Activated T-helper 1 cell treated with anti-CD3 and anti-CD28 coated beads, Interleukin-12 subunit alpha, Interleukin-12 subunit beta, Interleukin-2, Interleukin-4 antibody, amounts not matched to agents 30 ng/mL and 10 ng/mL and 1 ng/mL, durations not matched to agents 14 hours and 24 hours and 36 hours (primary cell): ENCODE measurements at places on chromosomes 5 and 9. TPM values are rescaled to one million over a fixed set of nuclear protein-coding genes. Genes with fewer than 3 reads are reported as not detected.

GRCh38 chr5:102613661-102614060 lies 114.9 kb upstream of the SLCO6A1 start:
- DNase-seq: no peak

GRCh38 chr9:18747595-18747994 lies 273.6 kb downstream of the ADAMTSL1 start:
- no peak for DNase-seq

GRCh38 chr5:143446535-143447226 lies 43.2 kb upstream of the NR3C1 start:
- DNase-seq: no peak

DNA sequence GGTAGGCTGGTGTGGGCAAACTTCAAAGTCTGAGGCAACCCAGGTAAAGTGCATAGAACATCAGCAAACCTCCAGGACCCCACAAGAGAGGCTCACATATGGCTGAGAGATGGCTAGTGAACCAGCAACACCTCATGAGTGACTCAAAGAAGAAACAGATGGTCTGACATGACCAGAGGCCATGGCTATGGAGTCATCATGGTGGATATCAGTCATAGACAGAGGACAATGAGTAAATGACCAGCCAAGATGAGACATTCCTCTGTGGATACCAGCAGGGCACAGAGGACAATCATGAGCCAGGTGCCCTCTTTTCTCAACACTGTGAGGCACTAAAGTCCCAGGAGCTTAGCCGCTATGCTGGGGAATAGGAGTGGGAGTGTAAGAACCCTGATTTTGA lies 180.8 kb downstream of the RASEF start:
- DNase-seq: no peak

Gene SPINK4
- total RNA-seq: not detected in 2 replicates

- no peak for DNase-seq
Observed at GRCh38 chr5:164361986-164362385, 856.6 kb downstream of the MAT2B start.

- DNase-seq: no peak
Observed at GRCh38 chr9:88425538-88425950, 37.3 kb downstream of the SPIN1 start.

- DNase-seq: no peak
Observed at GRCh38 chr5:22542340-22542739, 310.8 kb downstream of the CDH12 start.

Gene RHOBTB3
- total RNA-seq: 0.36 and 0.71 TPM in 2 replicates

Gene FAM221B
- total RNA-seq: not detected in 2 replicates

Gene CAMK2A
- not detected in 2 replicates for total RNA-seq

DNA sequence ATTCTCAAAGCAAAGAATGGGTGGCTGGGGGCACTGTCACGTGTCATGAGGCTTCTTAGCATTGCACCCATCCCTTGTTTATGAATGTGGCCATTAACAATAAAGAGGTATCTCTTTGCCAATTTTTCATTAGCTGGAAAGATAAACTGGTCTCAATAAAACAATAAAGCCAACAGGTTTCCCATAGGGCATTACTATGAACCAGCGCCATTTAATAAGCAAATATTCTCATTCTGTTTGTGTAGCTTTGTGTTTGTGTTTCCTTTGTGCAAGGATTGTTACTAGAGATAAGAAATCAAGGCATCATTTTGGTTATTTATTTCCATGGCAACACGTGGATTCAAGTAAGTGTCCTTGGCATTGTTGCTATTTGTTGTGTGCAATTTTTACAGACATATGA lies 37.6 kb upstream of the CAST start:
- no peak for DNase-seq

DNA sequence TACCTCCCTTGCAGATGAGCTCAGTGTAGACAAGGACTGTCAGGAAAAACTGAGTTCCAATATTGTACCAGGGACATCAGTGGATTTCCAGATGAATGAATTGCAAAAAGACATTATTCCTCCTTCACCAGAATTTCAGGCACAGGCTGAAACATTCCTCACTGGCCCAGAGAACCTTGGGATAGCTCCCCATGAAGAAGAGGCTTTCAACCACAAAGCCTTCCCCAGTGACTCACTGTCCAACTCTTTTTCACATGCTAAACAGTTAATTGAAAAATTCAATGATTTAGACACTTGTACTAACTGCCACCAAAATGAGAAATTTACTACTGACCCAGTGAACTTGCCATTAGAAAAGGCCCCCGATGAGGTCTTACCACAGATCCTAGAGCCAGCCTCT lies 144.5 kb downstream of the UNC13B start:
- DNase-seq: no peak

- no peak for DNase-seq
Observed at GRCh38 chr9:137506702-137507171, 43.5 kb downstream of the PNPLA7 start.

GRCh38 chr9:38339496-38339895 lies 53.0 kb upstream of the ALDH1B1 start:
- DNase-seq: no peak

DNA sequence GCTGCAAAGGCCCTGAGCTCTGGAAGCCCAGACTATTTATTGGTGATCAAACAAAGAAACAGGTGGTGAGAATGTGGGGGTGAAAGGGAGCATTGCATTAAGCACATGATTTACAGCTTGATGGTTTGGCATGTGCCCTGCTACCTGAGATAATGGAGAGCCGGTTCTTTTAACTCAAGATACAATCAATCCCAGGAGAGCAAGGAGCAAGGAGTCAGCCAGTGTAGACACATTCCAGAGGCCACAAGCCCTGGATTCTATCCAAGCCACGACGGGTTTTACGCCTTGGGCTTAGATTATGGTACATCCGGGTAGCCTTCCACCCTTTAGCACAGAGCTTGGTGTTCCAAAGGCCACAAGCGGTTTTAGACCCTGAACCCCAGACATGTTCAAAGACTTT lies 292.2 kb downstream of the CYLC2 start:
- DNase-seq: no peak

DNA sequence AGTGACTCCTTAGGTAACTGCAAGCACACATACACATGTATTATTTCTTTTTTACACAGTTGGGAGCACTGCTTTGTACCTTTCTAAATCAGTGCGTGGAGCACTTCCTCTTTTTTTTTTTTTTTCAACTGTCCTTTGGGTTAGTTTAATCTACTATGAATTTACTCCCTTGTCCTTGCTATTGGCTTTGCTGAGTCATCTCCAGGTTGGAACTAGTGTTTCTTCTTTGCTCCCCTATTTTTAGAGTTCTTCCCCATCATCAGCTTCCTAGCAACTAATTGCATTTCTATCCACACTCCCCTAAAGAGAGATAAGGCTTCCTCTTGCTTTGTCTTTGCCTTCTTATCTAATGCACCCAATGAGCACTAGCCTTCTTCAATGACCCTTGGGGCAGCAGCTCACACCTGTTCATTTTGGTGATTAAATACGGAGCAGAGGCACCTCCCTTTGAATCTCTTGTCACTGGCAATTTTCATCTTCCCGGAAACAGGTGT lies 24.3 kb downstream of the S100Z start:
- no peak for DNase-seq

DNA sequence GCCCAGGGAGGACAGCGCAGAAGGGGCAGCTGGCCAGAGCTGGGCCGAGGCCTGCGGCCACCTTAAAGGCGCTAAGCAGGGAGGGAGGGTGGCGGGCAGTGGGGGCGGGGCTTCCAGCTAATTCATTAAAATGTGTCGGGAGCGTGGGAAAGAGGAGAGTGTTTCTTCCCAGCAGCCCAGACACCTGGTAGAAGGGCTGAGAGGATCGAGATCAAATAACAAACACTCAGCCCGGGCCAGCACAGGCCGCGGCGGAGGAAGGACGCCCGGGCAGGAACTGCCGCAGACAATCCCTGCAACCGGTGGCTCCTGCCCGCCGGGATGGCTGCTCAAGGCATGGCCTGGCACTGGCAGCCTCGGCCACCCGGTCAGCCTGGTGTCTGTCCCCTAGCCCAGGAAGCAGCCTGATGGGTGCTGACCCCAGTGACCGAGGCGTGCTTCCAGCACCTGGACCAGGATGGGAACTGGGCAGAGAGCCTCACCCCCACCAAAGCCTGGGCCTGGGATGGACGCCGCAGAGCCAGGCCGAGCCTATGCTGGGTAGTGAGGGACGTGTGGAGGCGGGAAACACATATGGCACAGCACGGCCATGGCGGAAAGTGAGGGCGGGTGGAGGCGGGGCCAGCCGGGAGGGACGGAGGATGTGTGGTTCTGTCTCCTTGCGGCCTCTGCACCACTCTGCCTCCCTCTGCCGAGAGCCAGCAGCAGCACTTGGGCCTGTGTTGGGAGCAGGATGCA lies 3.2 kb upstream of the NRARP start:
- DNase-seq: peak; percentile 51

Gene FAT2
- total RNA-seq: not detected in 2 replicates

Gene DBH
- not detected in 2 replicates for total RNA-seq

- no peak for DNase-seq
Observed at GRCh38 chr5:68258531-68258930, 43.0 kb downstream of the PIK3R1 start.

DNA sequence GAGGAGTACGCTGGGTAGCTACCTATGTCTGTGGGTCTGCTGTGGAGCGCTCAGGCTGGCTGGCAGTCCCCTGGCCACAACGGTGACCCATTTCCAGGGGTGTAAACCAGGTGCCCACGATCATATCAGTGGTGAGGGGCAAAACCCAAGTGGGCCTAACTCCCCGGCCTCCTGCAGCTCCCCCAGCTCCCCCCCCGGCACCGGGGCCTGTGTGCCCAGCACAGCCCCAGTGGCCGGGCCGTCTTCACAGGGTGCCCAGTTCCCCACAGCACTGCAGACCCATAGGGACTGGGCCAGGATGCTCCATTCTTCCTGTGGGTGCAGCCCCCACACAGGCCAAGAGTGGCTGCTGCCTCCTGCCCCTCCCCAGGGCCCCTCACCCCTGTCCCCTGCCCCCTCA lies 958 bp upstream of the LCN8 start:
- DNase-seq: no peak

GRCh38 chr5:175867587-175868347 lies 3.6 kb upstream of the CPLX2 start:
- DNase-seq: no peak

GRCh38 chr5:59275510-59276324 lies 617.8 kb downstream of the PDE4D start:
- DNase-seq: no peak

- no peak for DNase-seq
Observed at GRCh38 chr9:120983259-120983837, 56.8 kb upstream of the TRAF1 start.

- no peak for DNase-seq
Observed at GRCh38 chr5:97074859-97075489, 67.4 kb downstream of the LIX1 start.

- no peak for DNase-seq
Observed at GRCh38 chr9:76227156-76227555, 167.1 kb downstream of the RFK start.

Gene SAPCD2
- total RNA-seq: 23.9 and 25.1 TPM in 2 replicates

DNA sequence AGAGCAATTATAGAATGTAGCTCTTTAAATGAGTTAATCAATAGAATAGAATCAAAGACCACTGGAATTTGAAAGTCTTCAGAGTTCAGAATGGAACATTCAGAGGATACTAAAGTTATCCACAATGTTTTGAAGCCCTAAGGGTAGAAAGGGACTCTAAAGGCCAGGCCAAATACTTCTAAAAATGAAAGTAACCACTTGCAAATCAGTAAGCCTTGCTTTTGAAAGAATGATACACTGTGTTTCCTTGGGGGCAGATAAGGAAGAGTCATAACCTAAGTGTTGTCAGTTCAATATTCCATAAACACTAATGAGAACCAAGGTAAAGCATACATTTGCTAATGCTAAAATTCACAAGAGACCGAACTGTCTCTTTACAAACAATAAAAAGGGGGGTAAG lies 813.5 kb downstream of the PTPRD start:
- DNase-seq: no peak

Gene ORM2
- not detected in 2 replicates for total RNA-seq

- DNase-seq: no peak
Observed at GRCh38 chr9:121459513-121459912, 40.1 kb downstream of the GGTA1 start.
